ENCODE measurements at places on chromosomes 5 and 9. TPM values are rescaled to one million over a fixed set of nuclear protein-coding genes. Genes with fewer than 3 reads are reported as not detected.

SLC34A1 gene
- total RNA-seq = not detected

CCNB1 gene
- 196 TPM for total RNA-seq

CRHBP gene
- total RNA-seq = 14.4 TPM

FOXD4L6 gene
- not detected for total RNA-seq

GRCh38 chr5:128566178-128566577 lies 28.1 kb upstream of the FBN2 start:
- no peak overlapping the region for H3K27ac ChIP-seq
- DNase-seq = no peak
- peaks cover 8% of the 10 kb centered on the region for H3K4me1 ChIP-seq
- H3K27me3 ChIP-seq = peaks cover 36% of the 10 kb centered on the region

DNA sequence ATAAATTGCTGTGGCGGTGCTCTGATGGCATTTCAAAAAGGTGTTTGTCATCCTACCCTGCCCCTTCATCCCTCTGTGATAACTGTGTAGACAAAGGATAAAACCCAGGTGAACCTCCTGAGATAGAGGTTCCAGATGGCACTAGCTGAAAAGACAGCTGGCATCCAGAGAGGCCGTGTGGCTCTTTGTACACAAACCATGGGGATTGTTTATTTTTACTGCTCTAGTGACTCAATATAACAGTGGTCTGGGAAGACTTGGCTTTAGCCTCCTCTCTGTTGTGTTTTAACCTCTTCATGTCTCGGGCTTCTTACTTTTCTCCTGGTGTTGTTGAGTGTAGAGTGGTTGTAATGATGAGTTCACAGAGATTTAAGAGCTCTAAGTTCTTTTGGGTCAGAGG lies 48.8 kb downstream of the SH3GL2 start:
- no peak overlapping the region for H3K4me3 ChIP-seq
- no peak for DNase-seq
- no peaks in the 10 kb centered on the region for H3K36me3 ChIP-seq

- no peak for DNase-seq
- H3K27me3 ChIP-seq = no peaks in the 10 kb centered on the region
- H3K36me3 ChIP-seq = no peaks in the 10 kb centered on the region
- no peak overlapping the region for H3K4me3 ChIP-seq
- H3K4me1 ChIP-seq = peaks cover 3% of the 10 kb centered on the region
- no peak overlapping the region for H3K27ac ChIP-seq
These were observed 48.0 kb downstream of the CAMK2A start for GRCh38 chr5:150241298-150242160.

- H3K4me3 ChIP-seq = no peak overlapping the region
- no peak overlapping the region for H3K27ac ChIP-seq
- DNase-seq = peak; percentile 54
- H3K4me1 ChIP-seq = no peaks in the 10 kb centered on the region
- no peaks in the 10 kb centered on the region for H3K27me3 ChIP-seq
- H3K36me3 ChIP-seq = peaks cover 30% of the 10 kb centered on the region
These were observed 77.9 kb downstream of the SEMA5A start for GRCh38 chr5:9468060-9468388.

- H3K4me3 ChIP-seq = no peak overlapping the region
- DNase-seq = no peak
- no peaks in the 10 kb centered on the region for H3K27me3 ChIP-seq
- H3K36me3 ChIP-seq = no peaks in the 10 kb centered on the region
- no peak overlapping the region for H3K27ac ChIP-seq
- H3K4me1 ChIP-seq = no peaks in the 10 kb centered on the region
These were observed 35.6 kb upstream of the ANKRD33B start for GRCh38 chr5:10528056-10528816.

GRCh38 chr5:76271836-76272235 lies 131.2 kb upstream of the IQGAP2 start:
- no peaks in the 10 kb centered on the region for H3K36me3 ChIP-seq
- DNase-seq = no peak
- H3K27me3 ChIP-seq = no peaks in the 10 kb centered on the region
- no peak overlapping the region for H3K27ac ChIP-seq

DNA sequence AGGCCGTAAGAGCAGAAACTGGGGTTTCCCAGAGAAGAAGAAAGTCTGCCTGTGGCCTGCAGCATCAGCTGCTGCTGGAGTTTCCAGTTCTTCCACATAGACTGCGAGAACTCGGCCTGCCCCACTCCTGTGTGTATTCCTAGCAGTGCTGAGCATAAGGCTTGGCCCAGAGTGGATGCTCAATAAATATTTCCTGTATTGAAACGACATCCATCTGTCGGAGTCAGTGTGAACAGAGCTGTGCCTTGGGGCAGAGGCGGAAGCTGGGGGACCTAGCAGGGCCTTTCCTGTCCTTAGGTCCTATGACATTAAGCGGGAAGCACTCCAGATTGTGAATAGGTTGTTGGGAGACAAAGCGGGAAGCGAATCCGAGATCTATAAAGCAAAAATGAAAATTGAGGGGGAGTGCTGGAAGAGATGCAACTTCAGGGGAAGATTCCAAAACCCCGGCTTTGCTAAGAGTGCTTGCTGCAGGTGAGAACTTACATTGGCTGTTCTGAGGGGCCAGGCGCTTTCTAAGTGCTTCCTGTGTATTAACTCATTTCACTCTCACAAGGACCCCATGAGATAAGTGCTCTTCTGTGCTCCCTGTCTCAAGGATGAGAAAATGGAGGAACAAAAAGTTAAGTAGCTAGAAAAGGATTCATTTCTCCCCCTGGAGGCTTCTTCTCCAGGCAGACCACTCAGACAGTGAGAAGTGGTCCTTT lies 76.1 kb upstream of the CXCL14 start:
- H3K4me3 ChIP-seq = no peak overlapping the region
- no peak for DNase-seq
- H3K27me3 ChIP-seq = no peaks in the 10 kb centered on the region
- no peaks in the 10 kb centered on the region for H3K36me3 ChIP-seq

DNA sequence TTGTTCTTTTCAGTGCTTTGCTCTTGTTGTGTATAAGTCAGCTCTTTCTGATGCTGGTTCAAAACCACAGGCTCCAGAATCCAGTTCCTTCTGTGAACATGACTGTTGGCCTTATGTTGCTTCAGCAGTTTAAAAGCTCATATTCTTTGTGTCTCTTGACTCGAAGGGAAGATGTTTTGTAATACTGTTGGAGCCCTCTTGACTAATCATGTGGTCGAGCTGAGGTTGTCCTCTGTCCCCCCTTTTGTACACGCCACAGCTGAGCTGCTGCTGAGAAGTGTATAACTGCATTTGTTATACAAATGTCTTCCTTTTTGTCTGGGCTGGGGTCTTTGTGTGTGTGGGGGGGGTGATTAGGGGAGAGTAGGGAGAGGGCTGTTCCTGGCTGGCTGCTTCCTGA lies 35.8 kb downstream of the SLC36A1 start:
- H3K4me1 ChIP-seq = no peaks in the 10 kb centered on the region
- peak overlapping the region; percentile 62 for H3K27ac ChIP-seq
- DNase-seq = peak; percentile 30
- H3K27me3 ChIP-seq = no peaks in the 10 kb centered on the region
- H3K36me3 ChIP-seq = peaks cover 50% of the 10 kb centered on the region

DNA sequence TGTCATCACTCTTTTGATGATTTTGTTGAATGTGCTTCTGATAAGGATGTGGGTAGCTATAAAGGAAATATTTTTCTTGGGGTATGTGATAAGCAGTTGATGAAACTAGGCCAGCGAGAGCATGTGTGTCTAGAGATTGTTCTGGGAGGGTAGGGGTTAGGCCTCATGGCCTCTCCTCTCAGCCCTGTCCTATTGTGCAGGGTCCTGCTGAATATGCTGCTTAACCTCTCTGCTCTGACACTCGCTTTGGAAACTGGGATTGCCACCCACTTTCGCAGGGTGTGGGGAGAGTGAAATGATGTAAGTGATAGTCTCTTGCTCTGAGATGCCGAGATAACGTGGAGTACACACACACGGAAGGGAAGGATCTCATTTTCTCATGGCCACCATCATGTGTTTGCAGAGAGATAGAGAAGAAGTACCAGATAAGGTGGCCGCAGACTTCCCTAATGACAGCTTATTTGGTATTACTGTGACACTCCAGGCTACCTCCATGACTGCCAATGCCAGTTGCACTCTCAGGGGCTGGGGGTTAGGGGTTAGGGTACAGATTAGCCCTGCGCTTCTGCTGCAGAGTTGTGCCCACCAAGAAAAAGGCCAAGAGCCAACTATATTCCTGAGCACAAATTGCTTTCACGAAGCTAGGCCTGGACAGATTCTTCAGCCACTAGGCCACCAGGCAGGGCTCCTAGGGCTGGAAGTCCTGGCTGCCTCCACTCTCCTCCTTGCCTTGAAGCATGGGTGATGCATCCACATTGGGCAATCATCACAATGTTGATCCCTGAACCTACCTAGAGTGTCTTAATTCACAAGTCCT lies 25.2 kb upstream of the TNFAIP8 start:
- no peaks in the 10 kb centered on the region for H3K27me3 ChIP-seq
- DNase-seq = peak; percentile 39
- H3K4me1 ChIP-seq = peaks cover 28% of the 10 kb centered on the region
- H3K27ac ChIP-seq = no peak overlapping the region
- no peak overlapping the region for H3K4me3 ChIP-seq

GRCh38 chr9:136532799-136533774 lies 12.8 kb downstream of the NOTCH1 start:
- no peaks in the 10 kb centered on the region for H3K36me3 ChIP-seq
- no peaks in the 10 kb centered on the region for H3K4me1 ChIP-seq
- no peaks in the 10 kb centered on the region for H3K27me3 ChIP-seq
- H3K27ac ChIP-seq = no peak overlapping the region
- no peak for DNase-seq

DNA sequence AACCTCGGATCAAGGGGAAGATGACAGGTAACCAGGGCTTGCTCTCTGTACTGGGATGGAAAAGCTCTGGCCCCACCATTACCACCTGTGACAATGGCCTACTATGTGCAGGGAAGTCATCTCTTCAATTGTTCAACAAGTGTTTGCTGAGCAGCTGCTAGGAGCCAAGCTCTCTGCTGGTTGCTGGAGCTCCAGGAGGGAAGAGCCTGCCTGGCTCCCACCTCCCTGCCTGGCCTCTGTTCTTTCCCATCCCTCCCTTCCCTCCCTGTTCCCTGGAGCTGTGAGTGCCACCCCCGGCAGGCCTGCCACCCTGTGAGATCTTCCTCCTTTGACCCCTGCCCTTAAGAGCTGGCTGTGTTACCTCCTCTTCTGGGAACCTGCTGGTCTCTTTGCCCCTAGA lies 59.7 kb upstream of the IER5L start:
- DNase-seq = no peak
- no peaks in the 10 kb centered on the region for H3K27me3 ChIP-seq
- H3K4me3 ChIP-seq = no peak overlapping the region
- no peaks in the 10 kb centered on the region for H3K4me1 ChIP-seq
- no peaks in the 10 kb centered on the region for H3K36me3 ChIP-seq

GRCh38 chr9:129495620-129496472 lies 125.1 kb downstream of the C9orf50 start:
- peak overlapping the region; percentile 100 for H3K27ac ChIP-seq
- no peaks in the 10 kb centered on the region for H3K27me3 ChIP-seq
- no peaks in the 10 kb centered on the region for H3K36me3 ChIP-seq
- H3K4me3 ChIP-seq = peak overlapping the region; percentile 78
